Urinary bladder (tissue), 4 donors: ENCODE measurements at places on chromosomes 5 and 9. TPM values are rescaled to one million over a fixed set of nuclear protein-coding genes. Genes with fewer than 3 reads are reported as not detected.

DNA sequence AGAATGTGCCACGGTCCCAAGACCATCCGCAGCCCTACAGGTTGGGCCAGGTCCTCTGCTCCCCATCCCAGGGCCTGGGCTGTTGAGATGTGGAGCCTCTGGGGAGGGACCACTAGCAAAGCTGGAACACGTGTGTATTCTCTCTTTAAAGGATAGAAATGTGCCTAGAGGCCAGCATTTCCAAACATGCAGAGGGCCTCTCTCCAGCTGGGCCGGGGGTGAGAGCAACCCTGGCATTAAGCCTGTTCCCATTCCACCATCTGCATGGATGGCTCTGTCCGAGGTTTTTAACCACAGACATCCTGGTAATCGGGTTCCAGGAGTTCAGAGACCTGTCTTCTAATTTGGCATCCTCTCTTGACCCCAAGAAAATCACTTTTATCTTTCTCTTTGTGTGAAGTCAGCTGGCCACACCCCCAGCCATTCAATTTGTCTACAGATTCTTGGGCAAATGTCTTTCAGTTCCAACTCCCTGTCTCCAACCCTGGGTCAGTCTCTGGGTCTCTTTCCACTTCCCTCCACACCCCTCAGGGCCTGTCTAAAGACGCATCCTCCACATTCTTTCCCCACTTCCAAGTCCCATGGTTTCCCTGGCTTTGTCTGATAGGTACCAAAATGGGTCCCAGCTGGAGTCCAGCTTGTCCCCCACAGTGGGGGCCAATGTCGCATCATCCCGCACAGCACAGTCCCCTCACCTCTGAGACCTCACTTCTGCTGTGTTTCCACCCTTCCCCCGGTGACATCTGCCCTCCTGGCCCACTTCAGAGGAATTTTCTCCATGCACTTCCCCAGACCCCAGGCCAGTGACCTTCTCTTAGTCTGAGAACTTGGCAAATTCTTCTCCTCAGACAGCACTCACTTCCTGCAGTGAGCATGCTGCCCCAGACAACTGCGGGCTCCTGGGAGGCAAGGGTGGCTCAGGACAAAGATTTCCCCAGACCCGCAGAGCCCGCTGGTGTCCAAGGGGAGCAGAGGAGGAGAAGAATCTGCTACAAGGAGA, 56.8 kb downstream of the PTPDC1 start:
- no peak for DNase-seq

DNA sequence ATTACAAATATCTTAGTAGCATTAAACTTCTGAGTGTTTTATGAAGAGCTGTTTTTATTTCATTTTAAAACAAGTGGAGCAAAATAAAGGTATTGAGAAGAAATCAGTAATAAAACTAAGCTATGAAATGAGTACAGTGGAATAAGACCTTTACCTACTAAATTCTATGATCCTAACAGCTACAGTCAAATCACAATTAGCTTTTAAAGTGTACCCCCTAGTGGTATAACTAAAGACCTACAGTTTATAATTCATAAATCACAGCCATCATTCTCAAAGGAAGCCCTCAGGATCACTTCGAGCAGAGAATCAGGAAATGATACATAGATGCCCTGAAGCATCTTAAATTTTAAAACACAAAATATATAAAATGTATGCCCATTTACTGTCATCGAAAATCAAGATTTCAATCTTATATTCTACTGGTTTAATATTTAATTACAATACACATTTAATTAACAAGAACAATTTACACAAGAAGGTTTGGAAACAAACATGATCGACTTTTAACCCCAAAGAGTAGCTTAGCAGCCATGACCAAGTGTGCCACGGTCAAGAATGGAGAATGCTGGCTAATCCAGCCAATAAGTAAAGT, 12.3 kb downstream of the CCNH start:
- DNase-seq: no peak

- no peak for DNase-seq
These were observed 64.5 kb downstream of the PRKACG start for GRCh38 chr9:68949271-68950000.

- DNase-seq: no peak
These were observed 182.8 kb upstream of the TARS1 start for GRCh38 chr5:33257807-33258429.

GRCh38 chr5:139363937-139364336, 19.2 kb downstream of the SLC23A1 start:
- no peak for DNase-seq

GRCh38 chr5:172897481-172898217, 61.6 kb upstream of the RPL26L1 start:
- no peak for DNase-seq

GPR151 gene
- polyA plus RNA-seq: not detected

SIMC1 gene
- 11.7 TPM for polyA plus RNA-seq

AOPEP gene
- polyA plus RNA-seq: 136 TPM

PCDHB3 gene
- 1.3 TPM for polyA plus RNA-seq
